ENCODE measurements at places on chromosomes 5 and 9. TPM values are rescaled to one million over a fixed set of nuclear protein-coding genes. Genes with fewer than 3 reads are reported as not detected.

TRIM36 gene
- 0.09 TPM for total RNA-seq

KIF4B gene
- 0.09 TPM for total RNA-seq

MYMK gene
- not detected for total RNA-seq

PCDHA7 gene
- 0.47 TPM for total RNA-seq

CDK7 gene
- 70.5 TPM for total RNA-seq

GABRA6 gene
- total RNA-seq = not detected

TTC23L gene
- total RNA-seq = 0.52 TPM

PLPP6 gene
- 6.6 TPM for total RNA-seq

GDF9 gene
- under 0.01 TPM for total RNA-seq

ALDOB gene
- not detected for total RNA-seq

DDX46 gene
- 17.3 TPM for total RNA-seq

ENHO gene
- 0.26 TPM for total RNA-seq

ABCA1 gene
- total RNA-seq = 207 TPM

ANKDD1B gene
- total RNA-seq = 0.95 TPM

CCDC180 gene
- total RNA-seq = 5.2 TPM

TSLP gene
- 2.5 TPM for total RNA-seq

PPP3R2 gene
- 0.09 TPM for total RNA-seq

SLC4A9 gene
- not detected for total RNA-seq

IRGM gene
- total RNA-seq = 0.09 TPM

GFRA3 gene
- total RNA-seq = not detected

GPX8 gene
- total RNA-seq = 72.0 TPM

RMRP gene
- total RNA-seq = 134,448 TPM

CKMT2 gene
- total RNA-seq = 1.3 TPM

BSPRY gene
- total RNA-seq = not detected

MLANA gene
- not detected for total RNA-seq

OR13D1 gene
- not detected for total RNA-seq

LHX6 gene
- total RNA-seq = not detected

TAF11L10 gene
- total RNA-seq = not detected

SLC1A3 gene
- total RNA-seq = 1.7 TPM

SPATA31E1 gene
- not detected for total RNA-seq

KCTD16 gene
- 0.26 TPM for total RNA-seq

LCN9 gene
- total RNA-seq = not detected

EQTN gene
- total RNA-seq = not detected

PALM2AKAP2 gene
- total RNA-seq = 1.9 TPM

OR1Q1 gene
- not detected for total RNA-seq

LCP2 gene
- not detected for total RNA-seq

CDO1 gene
- total RNA-seq = 29.2 TPM

PTPRD gene
- 13.1 TPM for total RNA-seq

MELK gene
- total RNA-seq = 6.5 TPM

CDKN2A gene
- total RNA-seq = 28.2 TPM

CDKN2B-AS1 gene
- 5.6 TPM for total RNA-seq

REEP2 gene
- 16.4 TPM for total RNA-seq
